Stimulated activated CD4-positive, alpha-beta T cell treated with anti-CD3 and anti-CD28 coated beads, Interleukin-15, amount 100 ng/mL, for 24 hours (primary cell): ENCODE measurements at places on chromosomes 3 and 15.

GRCh38 chr15:78550194-78550593 lies 9.9 kb downstream of the PSMA4 start:
- DNase-seq = no peak

- no peak for DNase-seq
Observed at GRCh38 chr3:65914032-65914739, 124.5 kb downstream of the MAGI1 start.

GRCh38 chr15:73996939-73997338 lies 2.4 kb downstream of the PML start:
- no peak for DNase-seq

- DNase-seq = no peak
Observed at GRCh38 chr15:53038655-53038941, 248.5 kb upstream of the ONECUT1 start.

DNA sequence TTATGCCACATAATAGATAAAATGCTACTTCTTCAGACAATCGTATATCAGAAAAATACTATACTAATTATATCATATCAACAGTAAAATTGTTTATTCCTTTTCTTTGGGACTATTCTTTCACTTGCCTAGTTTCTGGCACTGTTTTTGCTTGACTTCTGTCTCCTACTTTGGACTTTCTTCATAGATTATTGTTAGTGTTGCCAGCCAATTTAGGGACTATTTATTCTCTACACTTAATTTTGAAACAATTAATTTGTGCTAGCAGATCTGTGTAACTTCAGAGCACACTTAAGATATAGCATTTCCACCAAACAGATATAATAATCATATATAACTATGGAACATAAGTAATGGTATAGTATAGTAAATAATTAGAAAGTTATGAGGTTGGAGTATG lies 305.6 kb downstream of the CADM2 start:
- DNase-seq = no peak

GRCh38 chr3:168077091-168077490 lies 18.6 kb downstream of the GOLIM4 start:
- DNase-seq = no peak

- no peak for DNase-seq
Observed at GRCh38 chr3:66348704-66349103, 127.9 kb downstream of the SLC25A26 start.

- no peak for DNase-seq
Observed at GRCh38 chr3:107956991-107957900, 133.6 kb downstream of the CD47 start.

DNA sequence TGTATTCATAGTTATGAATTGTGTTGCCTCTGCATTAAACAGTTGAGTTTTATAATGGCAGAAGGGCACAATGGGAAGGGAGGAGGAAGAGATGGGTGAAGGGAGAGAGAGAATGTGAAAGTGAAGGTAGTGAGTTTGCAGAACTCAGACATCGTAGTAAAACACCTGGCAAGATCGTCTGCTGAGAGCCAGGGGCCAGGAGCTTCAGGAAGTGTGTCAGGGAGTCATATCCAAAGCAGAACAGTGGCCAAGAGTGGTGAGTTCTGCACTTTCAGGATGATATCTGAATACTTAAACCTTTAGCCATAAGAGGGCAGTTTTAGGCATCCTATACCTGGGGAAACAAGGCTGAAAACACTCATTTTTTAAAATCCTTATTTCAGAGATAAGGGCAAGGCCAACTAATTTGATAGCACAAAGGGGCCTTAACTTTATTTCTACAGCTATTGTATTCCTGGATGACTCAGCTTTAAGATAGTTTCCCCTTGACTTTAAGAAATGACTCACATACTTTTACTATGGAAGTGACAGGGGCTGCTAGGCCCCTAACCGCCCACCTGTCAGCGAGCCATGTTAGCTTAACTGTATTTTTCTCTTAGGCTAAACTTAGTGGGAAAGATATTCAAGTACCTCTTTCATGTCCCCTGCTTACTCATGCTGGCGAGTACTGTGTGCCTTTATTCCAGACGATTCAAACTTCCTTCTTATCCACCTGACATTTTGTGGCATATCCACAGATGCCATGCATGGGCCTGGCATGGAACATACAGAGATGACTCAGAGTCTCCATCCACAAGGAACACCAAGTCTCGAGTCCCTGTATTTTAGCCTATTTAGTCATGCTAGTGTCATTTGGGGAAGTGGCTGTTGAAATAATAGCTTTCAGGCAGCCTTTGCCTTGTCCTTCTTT lies 53.9 kb downstream of the RLBP1 start:
- DNase-seq = peak; percentile 85

DNA sequence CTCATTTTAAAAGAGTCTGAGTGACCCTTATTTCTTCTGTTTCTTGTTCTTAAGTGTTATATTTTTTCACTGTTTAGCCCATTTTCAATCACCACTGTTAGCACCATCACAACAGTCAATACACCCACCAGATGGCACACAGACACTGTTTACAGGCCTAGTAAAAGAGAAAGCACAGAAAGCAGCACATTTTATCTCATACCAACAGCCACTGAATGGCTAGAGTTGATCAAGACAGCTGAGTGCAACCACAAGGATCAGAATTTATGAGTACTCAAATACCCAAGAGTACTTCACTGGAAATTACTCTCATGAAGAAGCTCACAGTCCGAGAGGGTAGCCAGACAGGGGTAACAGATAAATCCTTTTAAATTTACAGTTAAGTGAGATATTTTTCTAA lies 127.0 kb downstream of the TFDP2 start:
- DNase-seq = no peak

GRCh38 chr3:40847551-40847992 lies 322.8 kb downstream of the ZNF621 start:
- no peak for DNase-seq

GRCh38 chr3:139541532-139542288 lies 2.2 kb upstream of the RBP1 start:
- no peak for DNase-seq

GRCh38 chr3:85567071-85567676 lies 608.4 kb downstream of the CADM2 start:
- peak; percentile 49 for DNase-seq

DNA sequence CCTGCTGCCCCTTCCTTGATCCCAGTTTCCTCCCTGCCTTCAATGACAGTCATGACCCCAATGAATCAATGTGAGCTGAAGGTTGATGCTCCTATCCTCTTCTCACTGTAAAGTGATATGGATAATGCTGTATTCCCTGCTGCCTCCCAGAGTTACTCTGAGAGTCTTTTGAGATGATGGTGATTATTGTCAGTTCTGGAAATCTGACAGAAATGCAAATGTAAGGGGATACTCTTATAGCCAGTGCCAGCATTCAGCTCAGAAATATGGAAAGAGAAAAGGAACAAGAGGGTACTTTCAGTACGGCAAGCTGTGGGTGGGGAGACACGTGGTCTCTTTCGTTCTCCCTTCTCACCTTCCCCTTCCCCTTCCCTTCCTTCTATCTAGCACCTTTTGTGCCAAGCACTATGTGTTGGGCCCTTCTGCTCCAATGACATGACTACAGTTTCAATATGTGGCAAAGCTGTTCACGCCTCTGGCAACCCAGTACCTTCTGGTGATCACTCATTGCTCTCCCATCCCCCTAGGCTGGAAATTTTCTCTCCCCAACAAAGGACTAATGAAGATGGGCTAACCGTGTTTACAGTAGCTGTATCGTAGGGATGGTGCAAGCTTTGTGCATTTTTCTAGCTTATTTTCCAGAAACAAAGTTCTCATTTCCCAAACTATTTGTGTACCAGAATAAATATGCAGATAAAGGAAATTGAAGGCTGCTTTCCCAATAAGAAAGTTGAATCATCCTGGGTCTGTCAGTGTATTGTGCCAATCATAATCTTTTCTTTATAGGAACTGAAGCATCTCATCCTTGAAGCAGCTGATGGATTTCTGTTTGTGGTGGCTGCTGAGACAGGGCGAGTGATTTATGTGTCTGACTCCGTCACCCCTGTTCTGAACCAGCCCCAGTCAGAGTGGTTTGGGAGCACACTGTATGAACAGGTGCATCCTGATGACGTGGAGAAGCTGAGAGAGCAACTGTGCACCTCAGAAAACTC lies 70.3 kb downstream of the ARNT2 start:
- no peak for DNase-seq

- DNase-seq = no peak
Observed at GRCh38 chr3:24591661-24592555, 97.3 kb upstream of the THRB start.

DNA sequence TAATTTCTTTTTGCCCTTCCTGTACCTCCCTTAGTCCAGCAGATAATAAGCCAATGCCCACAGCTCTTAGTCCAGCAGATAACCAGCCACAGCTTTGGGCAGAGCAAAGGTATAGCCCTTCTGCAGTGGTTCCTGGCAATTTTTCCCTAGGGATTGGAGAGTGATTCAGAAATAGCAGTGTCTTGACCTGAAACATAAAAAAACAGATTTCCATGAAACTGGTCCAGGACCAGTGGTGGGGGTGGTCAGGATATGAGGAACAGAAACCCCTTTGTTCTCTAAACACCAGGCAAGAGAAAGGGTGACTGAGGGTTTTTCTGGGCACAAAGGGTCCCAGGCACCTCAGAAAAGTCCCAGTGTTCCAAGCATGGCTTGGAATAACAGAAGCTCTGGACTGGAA lies 103.4 kb downstream of the ARRDC4 start:
- no peak for DNase-seq

DNA sequence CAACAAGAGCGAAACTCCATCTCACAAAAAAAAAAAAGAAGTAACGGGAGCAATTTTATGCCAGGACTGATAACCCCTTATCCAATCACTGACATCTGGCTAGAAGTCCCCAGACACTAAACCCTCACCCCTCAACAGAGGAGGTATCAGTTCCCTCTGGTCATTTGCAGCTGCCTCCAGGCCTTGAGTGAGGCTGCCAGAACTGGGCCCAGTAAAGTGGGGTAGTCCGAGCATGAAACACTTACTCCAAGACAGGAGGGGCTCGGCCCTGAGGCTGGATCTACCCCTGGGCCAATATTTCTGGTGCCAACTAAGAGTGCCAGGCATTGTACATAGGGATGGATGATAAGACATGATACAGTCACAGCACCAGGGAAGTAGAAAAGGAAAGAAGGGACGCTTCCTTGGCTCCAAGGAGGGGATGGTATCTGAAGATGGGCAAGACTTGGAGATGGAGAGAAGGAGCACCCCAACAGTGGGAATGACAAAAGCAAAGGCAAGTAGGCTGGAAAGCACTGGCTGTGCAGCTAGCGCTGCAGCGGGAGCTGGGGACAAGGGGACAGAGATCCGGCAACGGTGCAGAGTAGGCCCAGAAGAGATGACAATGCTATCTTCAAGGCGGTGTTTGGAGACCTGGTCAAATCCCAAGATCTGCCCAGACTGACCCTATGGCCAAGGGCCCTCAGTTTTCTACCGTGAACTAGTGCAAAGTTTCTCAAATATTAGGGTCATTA lies 2.2 kb downstream of the XXYLT1 start:
- DNase-seq = no peak

DNA sequence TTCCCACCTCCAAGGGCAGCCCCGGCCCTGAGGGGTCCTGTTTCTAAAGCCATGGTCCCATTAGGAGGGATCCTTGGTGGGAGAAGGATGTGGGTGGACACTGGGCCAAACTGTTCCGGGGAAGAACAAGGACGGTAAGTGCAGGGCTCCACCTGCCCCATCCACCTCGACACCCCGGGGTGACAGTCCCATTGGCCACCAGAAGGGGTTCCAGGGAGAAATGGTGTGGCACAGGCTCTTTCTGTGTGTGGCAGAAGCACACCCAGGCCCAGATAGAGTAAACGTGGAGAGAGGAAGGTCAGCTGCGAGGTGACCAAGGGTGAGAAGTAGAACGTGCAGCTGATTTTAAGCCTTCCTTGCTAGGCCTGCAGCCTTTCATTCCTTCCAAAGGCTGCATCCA lies 12.0 kb downstream of the TKT start:
- DNase-seq = no peak

- DNase-seq = no peak
Observed at GRCh38 chr3:10292505-10293419, at the start of gene GHRL. Gene GHRL (minus strand): TSS chr3:10292947. CDS start chr3:10290180, 2,767 bp downstream.

DNA sequence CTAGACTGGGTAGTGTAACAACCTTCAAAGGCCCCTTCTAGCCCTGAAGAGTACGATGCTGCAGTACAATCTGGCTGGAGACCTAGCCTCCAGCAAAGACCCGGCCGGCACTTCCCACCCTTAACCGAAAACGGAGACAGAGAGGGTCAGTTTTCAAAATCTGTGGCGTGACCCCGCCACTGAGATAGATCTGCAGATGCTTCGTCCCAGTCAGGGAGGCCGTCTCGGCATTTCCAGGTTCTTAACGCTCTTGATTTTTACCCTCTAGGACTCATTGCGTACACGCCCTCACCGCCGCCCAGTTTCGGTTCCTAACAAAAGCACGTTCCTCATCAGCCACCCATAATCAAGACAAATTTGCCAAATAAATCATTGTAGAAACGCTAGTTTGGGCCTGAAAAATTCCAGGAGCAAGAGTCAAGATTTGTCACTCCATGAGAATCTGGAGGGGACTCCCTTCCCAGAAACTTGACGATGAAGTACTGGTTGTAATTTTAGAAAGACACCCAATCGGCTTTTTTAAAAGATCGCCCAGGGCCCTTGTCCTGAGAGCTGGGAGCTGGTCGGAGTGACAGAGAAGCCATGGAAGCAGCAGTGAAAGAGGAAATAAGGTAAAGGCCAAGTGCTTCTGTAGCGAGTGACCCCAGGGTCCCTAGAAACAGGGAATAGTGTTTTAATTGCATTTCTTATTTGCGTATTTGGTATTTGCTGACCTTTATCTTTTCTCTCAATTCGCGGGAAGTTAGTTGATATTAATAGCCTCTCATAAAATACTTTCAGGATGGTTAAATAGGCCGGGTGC lies 868 bp upstream of the TMEM87A start:
- peak; percentile 81 for DNase-seq

- no peak for DNase-seq
Observed at GRCh38 chr3:143421556-143421955, 302.0 kb downstream of the CHST2 start.

GRCh38 chr3:137764001-137764433 lies at the start of gene SOX14:
Gene SOX14 (plus strand): TSS chr3:137764315. CDS start chr3:137764785, 470 bp downstream.
- peak; percentile 23 for DNase-seq

DNA sequence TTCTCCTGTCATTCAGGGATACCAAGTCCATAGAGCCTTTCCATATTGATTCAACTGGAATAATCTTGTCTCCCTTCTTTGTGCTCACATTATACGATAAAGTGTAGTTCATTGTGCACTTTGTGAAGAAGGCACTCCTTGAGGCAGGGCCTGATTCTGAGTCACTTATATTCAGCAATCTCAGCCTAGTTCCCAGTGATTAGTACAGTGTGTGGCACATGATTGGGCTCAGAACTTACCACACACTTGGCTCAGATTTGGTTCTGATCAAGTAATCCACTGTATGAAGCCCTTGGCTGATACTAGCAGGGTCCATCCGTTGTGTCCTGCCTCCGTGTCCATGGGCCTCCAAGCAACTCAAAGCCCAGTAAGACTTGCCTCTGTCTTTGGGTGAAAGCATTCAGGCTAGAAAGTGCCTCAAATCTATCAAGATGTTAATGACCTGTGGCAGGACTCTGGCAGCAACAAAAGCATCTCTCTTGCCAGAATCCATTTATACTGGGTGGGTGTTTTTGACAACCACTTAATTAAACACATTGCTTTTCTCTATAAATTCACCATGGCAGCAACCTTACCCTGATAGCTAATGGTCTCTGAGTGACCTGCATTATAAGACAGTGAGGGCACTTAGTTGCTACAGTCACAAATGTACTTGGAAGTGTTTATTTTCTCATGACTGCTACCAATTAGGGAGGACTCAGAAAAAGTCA lies 51.3 kb downstream of the TPRG1 start:
- no peak for DNase-seq
